ENCODE measurements at places on chromosomes 3 and 15.

- no peak for DNase-seq
These were observed 13.9 kb upstream of the GPR171 start for GRCh38 chr3:151216641-151217607.

DNA sequence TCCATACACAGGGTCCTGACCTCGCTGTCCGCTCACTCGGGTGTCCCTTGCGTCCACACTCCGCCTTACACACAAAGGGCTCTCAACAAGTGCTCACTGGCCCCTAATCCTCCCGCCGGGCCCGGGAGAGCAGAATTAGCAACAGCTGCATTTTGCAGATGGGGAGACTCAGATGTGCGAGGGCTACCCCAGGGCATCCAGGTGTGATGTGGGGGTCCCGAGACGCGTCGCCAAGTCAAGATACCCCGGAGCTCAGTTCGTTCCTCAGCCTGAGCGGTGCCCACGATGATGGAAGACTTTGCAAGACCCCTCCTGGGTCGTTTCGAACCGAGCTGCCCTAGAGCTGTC is 14.9 kb upstream of the WNT7A start:
- DNase-seq = no peak

GRCh38 chr3:46209746-46210470 is 1.8 kb upstream of the CCR1 start:
- DNase-seq = no peak

DNA sequence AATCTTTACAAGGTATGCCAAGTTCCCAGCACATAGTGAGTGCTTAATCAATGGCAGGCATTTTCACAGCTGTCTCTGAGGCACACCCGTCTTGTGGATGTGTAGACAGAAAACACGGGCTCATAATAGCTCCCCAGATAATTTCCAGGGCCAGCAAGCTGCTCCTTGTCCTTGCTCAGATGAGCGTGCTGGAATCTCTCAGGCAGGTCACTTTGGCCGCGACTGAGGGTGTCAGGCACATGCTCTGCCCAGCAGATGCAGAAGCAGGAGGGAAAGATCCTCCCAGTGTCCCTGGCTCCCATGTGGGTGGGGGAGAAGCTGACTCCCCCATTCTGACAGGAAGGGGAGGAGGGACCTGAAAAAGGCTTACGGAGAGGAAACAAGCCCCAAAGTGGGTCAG is 35.6 kb upstream of the SLC6A1 start:
- DNase-seq = no peak

GRCh38 chr15:70715840-70716485 is 47.4 kb downstream of the UACA start:
- no peak for DNase-seq

DNA sequence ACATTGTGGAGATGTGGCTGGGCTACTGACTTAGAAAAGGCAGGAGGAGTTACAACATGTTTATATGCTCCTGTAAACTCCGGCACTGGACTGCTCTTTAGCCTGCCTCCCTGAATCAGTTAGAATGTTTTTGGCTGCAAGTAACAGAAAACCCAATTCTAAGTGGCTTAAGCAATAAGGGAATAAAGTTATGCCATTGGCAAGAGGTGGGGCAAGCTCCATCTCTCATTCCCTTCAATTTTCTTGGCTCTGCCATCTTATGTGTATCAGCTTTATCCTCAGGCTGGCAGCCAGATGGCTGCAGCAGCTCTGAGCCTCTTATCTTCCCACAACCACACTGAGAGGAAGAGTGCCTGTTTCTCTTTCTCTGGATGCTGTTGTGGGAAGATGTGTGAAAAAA is 22.4 kb upstream of the MEIS2 start:
- DNase-seq = no peak

DNA sequence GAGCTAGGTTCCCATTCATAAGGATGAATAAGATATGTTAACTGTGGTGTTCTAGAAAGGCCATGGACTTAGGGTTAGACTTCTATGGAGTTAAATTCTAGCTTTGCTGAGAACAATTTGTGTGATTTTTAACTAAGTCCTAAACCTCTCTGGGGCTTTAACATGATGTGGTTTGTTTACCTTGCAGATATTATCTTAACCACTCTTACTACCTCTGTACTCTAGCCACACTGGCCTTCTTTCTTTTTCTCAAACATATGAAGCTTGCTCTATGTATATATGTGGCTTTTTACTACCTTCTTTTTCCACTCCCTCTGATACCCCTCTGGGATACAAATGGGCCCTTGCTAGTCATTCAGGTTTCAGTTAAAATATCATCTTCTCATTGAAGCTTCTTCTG is 108.4 kb downstream of the ZNF609 start:
- DNase-seq = no peak

GRCh38 chr15:84818261-84819131 is 1.3 kb downstream of the ALPK3 start:
- peak; percentile 84 for DNase-seq

DNA sequence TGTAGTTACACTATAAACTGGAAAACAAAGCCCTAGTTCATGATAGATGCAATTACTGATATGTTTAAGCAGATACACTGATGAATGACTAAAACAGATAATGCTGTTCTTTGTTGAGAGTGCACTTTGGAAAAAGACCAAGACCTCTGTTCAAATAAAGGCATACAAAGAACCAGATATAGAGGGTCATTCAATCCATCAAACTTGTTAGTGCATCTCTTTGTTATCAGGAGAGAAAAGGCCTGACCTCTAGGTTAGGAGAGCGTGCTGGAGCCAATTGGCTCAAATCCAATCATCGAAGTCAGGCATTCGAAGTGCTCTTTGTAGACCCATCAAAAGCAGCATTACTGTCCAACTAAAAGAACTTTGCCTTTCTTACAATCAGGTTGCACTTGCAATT is 124.2 kb downstream of the TFG start:
- DNase-seq = peak; percentile 41

DNA sequence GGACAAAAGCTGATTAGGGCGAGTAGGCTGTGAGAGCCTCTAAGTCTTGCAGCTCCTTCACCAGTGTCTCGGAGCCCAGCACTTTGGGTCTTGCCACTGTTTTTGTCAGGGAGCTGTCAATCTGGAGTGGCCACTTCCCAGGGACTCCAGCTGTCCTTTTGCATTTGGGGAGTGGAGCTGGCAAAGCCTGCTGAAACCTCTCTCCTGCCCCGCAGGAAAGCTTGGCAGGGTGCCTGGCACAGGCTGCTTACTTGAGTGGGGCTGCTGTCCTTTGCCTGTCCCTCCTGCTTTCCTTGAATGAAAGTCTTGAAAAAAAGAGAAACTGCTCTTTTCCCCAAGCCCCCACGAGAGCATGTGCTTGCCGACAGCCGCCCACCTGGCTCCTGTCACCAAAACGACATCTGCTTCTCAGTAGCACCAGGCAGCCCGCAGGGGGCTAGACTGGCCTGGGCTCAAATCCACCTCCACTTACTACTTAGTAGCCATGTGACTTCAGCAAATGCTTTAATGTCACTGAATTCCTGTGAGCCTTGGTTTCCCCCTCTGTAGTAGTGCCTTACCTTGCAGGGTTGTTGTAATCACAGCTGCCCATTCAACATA is 13.7 kb downstream of the USP13 start:
- DNase-seq = peak; percentile 87

DNA sequence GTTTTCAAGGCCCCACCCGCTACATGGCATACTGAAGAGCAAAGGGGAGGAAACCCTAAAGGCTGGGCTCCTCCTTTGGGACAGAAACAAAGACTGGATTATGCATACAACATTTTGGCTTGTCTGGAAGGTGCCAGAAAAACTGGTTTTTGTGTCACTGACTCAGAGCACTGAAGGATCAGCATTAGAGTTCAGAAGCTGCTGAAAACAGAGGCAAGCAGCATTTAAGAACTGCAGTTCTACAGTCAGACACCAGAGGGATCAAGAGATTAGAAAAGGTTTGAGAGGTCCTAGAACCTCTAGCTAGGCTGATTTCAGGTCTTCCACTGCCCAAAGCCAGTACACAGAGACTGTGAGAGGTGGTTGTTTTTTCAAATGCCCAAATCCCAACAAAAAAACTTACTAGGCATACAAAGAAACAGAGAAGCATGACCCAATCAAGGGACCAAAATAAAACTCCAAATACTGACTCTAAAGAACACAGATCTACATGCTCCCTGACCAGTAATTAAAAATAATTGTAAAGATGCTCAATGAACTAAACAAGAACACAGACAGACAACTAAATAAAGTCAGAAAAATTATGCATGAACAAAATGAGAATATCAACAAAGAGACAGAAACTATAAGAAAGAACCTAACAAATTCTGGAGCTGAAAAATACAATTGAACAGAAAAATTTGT is 91.2 kb downstream of the SENP2 start:
- DNase-seq = no peak

DNA sequence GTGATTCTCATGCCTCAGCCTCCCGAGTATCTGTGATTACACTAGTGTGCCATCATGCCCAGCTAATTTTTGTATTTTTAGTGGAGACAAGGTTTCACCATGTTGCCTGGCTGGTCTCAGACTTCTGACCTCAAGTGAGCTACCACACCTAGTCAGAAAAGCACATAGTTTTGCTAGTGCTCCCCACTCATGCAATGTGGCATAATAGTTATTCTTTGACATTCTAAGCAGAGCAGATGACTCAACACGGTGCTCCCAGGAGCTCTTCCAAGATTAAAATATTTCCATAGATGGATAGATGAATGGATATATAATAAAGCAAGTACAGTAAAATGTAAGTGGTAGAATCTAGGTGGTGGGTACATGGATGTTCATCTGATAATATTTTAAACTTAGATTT is 53.1 kb upstream of the GK5 start:
- DNase-seq = no peak
